Type B pancreatic cell (in vitro differentiated cells): ENCODE measurements at places on chromosomes 12 and 14.

DNA sequence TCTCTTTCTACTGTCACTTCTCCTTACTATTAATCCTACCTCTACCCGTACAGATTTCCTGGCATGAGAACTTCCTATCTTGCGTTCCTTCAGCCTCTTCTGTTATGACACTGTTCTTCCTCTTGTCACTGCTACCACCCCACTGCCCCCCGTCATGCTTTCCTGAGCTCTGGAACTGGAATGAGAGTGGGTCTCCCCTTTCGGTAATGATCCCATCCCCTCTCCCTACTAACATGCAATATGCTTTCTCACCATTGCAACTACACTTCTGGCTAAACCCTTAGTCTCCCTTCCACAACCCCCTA, 4.9 kb upstream of the AP1G2 start:
- H3K27me3 ChIP-seq = peaks cover 57% of the 10 kb centered on the region
- peak overlapping the region; percentile 39 for H3K27ac ChIP-seq
- DNase-seq = no peak
- peak overlapping the region; percentile 21 for H3K4me3 ChIP-seq
- peaks cover 19% of the 10 kb centered on the region for H3K4me1 ChIP-seq

- no peak overlapping the region for H3K27ac ChIP-seq
- H3K27me3 ChIP-seq = no peaks in the 10 kb centered on the region
- peaks cover 14% of the 10 kb centered on the region for H3K4me1 ChIP-seq
- peak; percentile 76 for DNase-seq
- peaks cover 3% of the 10 kb centered on the region for H3K36me3 ChIP-seq
Observed at GRCh38 chr12:46266869-46267574, 1.8 kb downstream of the SLC38A1 start.

GRCh38 chr14:54675236-54676128, 108.6 kb downstream of the SAMD4A start:
- H3K36me3 ChIP-seq = no peaks in the 10 kb centered on the region
- peaks cover 44% of the 10 kb centered on the region for H3K4me1 ChIP-seq
- H3K4me3 ChIP-seq = no peak overlapping the region

- no peaks in the 10 kb centered on the region for H3K4me1 ChIP-seq
- DNase-seq = no peak
- no peaks in the 10 kb centered on the region for H3K36me3 ChIP-seq
- no peak overlapping the region for H3K4me3 ChIP-seq
Observed at GRCh38 chr14:65549429-65549828, 136.9 kb downstream of the FUT8 start.

GRCh38 chr14:68937471-68938270, 41.4 kb downstream of the ACTN1 start:
- DNase-seq = no peak
- no peak overlapping the region for H3K4me3 ChIP-seq
- H3K36me3 ChIP-seq = peaks cover 5% of the 10 kb centered on the region
- H3K27me3 ChIP-seq = no peaks in the 10 kb centered on the region
- H3K27ac ChIP-seq = peak overlapping the region; percentile 73

DNA sequence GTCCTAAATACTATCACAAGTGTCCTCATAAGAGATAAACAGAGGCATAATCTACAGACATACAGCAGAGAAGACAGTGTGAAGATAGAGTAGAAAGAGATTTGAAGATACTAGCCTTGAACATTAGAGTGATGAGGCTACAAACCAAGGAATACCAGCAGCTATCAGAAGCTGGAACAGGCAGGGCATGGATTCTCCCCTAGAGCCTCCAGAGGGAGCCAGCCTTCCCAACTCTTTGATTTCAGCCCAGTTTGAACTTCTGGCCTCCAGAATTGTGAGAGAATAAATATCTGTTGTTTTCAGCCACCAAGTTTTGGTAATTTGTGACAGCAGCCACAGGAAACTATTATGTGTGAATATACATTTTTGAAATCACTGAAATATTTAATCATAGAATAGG, 47.2 kb downstream of the CCDC91 start:
- no peak overlapping the region for H3K4me3 ChIP-seq
- H3K27me3 ChIP-seq = no peaks in the 10 kb centered on the region
- H3K4me1 ChIP-seq = no peaks in the 10 kb centered on the region
- DNase-seq = no peak
- H3K36me3 ChIP-seq = peaks cover 8% of the 10 kb centered on the region

DNA sequence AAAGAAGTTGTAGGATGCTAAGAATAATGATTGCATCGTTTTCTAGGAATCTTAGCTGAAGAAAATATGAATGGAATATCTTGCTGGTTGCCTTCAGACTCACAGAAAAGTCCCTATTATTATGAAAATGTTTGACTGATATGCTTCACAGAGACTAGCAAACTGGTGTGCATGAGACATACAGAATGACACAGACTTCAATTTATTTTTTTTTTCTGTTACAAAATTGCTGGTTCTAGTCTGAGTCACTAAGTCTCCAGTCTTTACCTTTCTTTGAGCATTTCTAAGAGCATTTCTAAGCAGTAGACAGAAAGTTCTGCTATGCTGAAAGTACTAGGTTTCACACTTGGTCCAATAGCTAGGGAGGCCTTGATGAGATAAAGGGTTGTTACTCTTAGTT, 377.6 kb upstream of the ATP2B1 start:
- H3K4me3 ChIP-seq = no peak overlapping the region
- DNase-seq = no peak
- H3K27ac ChIP-seq = no peak overlapping the region
- H3K27me3 ChIP-seq = no peaks in the 10 kb centered on the region
- no peaks in the 10 kb centered on the region for H3K36me3 ChIP-seq
- H3K4me1 ChIP-seq = peaks cover 23% of the 10 kb centered on the region

- no peaks in the 10 kb centered on the region for H3K36me3 ChIP-seq
- H3K27me3 ChIP-seq = peaks cover 3% of the 10 kb centered on the region
- H3K4me3 ChIP-seq = no peak overlapping the region
- H3K27ac ChIP-seq = no peak overlapping the region
- no peak for DNase-seq
- H3K4me1 ChIP-seq = peaks cover 4% of the 10 kb centered on the region
Observed at GRCh38 chr12:109813810-109814416, 19.3 kb downstream of the TRPV4 start.
